Activated CD8-positive, alpha-beta T cell treated with anti-CD3 and anti-CD28 coated beads for 36 hours (primary cell): ENCODE measurements at places on chromosomes 7 and 10. TPM values are rescaled to one million over a fixed set of nuclear protein-coding genes. Genes with fewer than 3 reads are reported as not detected.

- no peak overlapping the region for H3K4me3 ChIP-seq
- no peaks in the 10 kb centered on the region for H3K36me3 ChIP-seq
- DNase-seq, result no peak
- H3K27ac ChIP-seq, result no peak overlapping the region
Observed at GRCh38 chr7:77434570-77435275, 18.6 kb upstream of the GSAP start.

- no peak overlapping the region for H3K4me3 ChIP-seq
Observed at GRCh38 chr7:1667566-1668395, 2.3 kb upstream of the ELFN1 start.

DNA sequence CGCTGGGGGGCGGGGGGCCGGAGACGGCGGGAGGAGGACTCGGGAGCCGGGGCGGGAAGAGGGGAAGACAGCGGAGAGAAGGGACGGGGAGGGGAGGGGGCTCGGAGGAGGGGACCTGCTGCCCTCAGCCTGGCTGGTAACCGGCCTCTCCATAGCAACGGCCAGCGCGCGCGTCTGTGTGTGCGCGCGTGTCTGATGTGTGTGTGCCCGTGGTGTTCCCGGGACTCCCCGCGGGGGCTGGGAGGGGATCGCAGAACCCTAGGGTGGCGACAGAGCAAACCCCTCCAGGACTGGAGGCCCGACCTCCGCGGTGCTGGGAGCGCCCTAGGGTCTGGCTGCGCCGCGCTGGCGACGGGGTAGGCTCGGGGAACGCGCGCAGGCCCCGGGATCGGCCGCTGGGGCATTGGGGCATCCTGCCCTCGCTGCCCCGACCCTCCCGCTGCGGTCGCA, 356.3 kb downstream of the DNAJB6 start:
- H3K4me3 ChIP-seq, result no peak overlapping the region
- H3K27me3 ChIP-seq, result peaks cover 37% of the 10 kb centered on the region
- H3K4me1 ChIP-seq, result peaks cover 15% of the 10 kb centered on the region
- no peaks in the 10 kb centered on the region for H3K36me3 ChIP-seq

The IFIT1 gene
- 6.3 TPM for total RNA-seq

The ITPRID1 gene
- total RNA-seq, result not detected

The CUBN gene
- 0.38 TPM for total RNA-seq

GRCh38 chr7:134632052-134632451, 14.6 kb upstream of the BPGM start:
- H3K36me3 ChIP-seq, result no peaks in the 10 kb centered on the region
- no peak overlapping the region for H3K27ac ChIP-seq
- peaks cover 23% of the 10 kb centered on the region for H3K4me1 ChIP-seq
- no peak overlapping the region for H3K4me3 ChIP-seq
- no peak for DNase-seq

The PAPOLB gene
- total RNA-seq, result not detected

DNA sequence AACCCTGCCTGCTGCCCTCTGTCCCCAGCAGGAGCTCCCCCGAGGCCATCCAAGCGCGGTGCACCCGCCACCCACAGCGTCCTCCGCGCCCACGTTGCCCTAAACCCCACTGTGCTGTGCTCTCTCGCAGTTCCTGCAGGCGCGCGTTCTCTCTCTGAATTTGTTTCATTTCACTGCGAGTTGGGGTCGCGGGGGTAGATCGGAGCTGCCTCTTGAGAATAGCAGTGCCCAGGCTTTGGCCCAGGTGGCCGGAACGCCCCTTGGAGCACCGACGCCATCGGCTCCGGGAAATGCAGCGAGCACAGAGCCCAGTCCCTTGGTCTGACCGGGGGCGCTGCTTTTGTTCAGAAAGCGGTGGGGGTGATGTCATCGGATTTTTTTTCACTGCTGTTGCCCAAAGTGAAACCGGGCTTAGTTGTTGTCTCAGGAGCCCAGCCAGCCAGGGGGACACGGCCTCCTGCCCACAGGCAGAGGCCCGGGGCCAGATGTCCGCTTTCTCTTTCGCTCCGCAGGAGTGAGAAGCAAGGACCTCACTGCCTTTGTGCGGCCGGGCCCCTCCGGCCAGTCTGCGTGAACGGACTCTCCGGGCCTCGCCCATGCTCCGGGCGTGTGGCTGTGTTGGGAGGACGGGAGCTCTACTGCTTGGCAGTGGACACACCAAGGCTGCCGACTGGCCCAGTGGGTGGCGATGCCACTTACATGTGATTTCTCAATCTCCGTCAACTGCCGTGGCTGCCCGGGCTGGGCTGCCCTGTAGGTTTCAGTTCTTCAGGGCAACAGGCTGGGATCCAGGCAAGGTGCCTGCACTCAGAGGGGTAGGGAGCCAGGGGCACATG, 43.1 kb downstream of the FOXK1 start:
- peaks cover 57% of the 10 kb centered on the region for H3K4me1 ChIP-seq
- peak overlapping the region; percentile 74 for H3K4me3 ChIP-seq
- H3K27me3 ChIP-seq, result no peaks in the 10 kb centered on the region
- peaks cover 4% of the 10 kb centered on the region for H3K36me3 ChIP-seq
- H3K27ac ChIP-seq, result peak overlapping the region; percentile 88
- DNase-seq, result peak; percentile 87

- H3K4me3 ChIP-seq, result no peak overlapping the region
- DNase-seq, result no peak
- H3K27ac ChIP-seq, result no peak overlapping the region
Observed at GRCh38 chr7:33774762-33775523, 130.4 kb upstream of the BMPER start.

- H3K36me3 ChIP-seq, result no peaks in the 10 kb centered on the region
- no peak for DNase-seq
- peaks cover 4% of the 10 kb centered on the region for H3K4me1 ChIP-seq
- no peak overlapping the region for H3K27ac ChIP-seq
Observed at GRCh38 chr7:104921596-104921995, 92.4 kb upstream of the KMT2E start.

DNA sequence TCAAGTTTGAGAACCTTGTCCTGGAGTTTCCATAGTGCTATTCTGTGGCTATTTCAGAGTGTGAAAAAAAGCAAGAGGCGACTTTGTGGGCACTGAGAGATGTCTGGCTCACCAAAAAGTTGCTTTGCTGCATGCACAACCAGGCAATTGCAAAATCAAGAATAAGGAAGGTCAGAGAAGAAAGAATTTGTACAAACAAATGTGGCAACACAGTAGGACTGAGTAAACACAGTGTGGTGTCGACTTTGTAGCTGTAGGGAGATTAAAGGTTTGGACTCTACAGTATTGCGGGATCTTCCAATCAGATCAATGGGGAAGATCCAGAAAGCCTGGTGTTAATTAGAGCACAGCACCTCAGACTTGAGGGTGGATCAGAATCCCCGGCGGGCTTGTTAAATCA, 88.1 kb upstream of the PLPP4 start:
- no peak overlapping the region for H3K27ac ChIP-seq
- H3K4me3 ChIP-seq, result no peak overlapping the region
- no peaks in the 10 kb centered on the region for H3K36me3 ChIP-seq
- no peak for DNase-seq

DNA sequence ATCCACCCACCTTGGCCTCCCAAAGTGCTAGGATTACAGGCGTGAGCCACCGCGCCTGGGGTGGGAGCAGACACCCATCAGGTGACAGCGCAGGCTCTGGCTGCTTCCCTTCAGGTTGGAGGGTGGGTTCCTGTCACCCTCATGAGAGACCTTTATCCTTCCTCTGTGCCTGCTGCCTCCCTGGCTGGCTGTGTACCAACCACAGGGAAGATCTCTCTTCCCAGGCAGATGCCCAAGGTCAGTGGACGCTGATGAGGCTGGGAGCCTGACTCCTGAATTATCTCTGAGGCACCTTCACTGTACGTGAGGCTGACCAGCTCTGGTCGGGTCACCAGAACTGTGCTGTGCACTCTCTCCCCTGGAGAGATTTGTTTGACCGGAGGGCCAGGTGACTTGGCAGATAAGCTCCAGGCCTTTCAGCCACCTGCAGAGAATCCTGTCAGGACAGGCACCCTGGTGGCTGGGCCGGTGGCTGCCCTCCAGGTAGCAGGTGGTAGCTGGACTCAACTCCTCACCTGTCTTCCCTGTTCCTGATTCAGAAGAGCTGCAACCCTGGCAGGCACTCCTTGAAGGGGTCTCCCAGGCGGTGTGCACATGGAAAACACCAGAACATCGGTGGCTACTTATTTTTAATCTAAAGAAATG, 251.9 kb downstream of the GLRX3 start:
- no peak for DNase-seq
- H3K4me3 ChIP-seq, result no peak overlapping the region
- H3K4me1 ChIP-seq, result no peaks in the 10 kb centered on the region
- peaks cover 2% of the 10 kb centered on the region for H3K27me3 ChIP-seq

The AGAP6 gene
- 15.1 TPM for total RNA-seq

DNA sequence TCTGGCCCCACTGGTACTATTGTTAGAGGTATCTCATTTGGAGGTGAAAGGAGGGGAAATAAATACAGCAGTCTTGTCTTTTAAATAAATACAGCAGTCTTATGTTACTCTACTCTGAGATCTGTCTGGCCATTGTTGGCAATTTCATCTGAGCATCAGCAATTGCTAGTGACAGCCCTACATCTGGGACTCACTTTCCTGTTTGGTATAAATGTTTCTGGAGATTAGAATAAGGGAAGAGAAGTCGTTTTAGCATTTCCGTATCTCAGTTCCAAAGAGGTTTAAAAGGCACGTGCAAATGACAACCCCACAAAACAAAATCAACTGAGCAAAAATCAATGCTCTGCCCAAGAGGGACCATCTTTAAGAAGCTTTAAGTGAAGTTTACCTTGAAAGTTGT, 18.1 kb upstream of the CNNM2 start:
- H3K4me1 ChIP-seq, result no peaks in the 10 kb centered on the region
- no peak overlapping the region for H3K27ac ChIP-seq

DNA sequence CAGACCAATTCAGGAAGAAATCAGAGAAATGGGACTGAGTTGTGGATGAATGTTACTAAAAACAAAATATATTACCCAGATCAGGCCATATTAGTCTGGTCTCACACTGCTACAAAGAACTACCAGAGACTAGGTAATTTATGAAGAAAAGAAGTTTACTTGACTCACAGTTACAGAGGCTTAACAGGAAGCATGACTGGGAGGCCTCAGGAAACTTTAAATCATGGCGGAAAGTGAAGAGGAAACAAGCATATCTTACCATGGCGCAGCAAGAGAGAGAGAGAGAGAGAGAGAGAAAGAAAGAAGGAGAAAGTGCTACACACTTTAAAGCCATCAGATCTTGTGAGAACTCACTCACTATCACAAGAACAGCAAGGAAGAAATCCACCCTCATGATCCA, 636.8 kb upstream of the GRM3 start:
- H3K27me3 ChIP-seq, result no peaks in the 10 kb centered on the region
- H3K4me3 ChIP-seq, result no peak overlapping the region
- H3K36me3 ChIP-seq, result no peaks in the 10 kb centered on the region
- no peak overlapping the region for H3K27ac ChIP-seq
- DNase-seq, result no peak
- no peaks in the 10 kb centered on the region for H3K4me1 ChIP-seq

GRCh38 chr7:128833148-128833945, 3.1 kb downstream of the FLNC start:
- no peak overlapping the region for H3K27ac ChIP-seq
- no peaks in the 10 kb centered on the region for H3K36me3 ChIP-seq
- H3K4me3 ChIP-seq, result no peak overlapping the region
- H3K4me1 ChIP-seq, result peaks cover 15% of the 10 kb centered on the region
- peaks cover 25% of the 10 kb centered on the region for H3K27me3 ChIP-seq

GRCh38 chr10:6465437-6465836, 114.6 kb downstream of the PRKCQ start:
- no peaks in the 10 kb centered on the region for H3K27me3 ChIP-seq
- H3K27ac ChIP-seq, result peak overlapping the region; percentile 74
- DNase-seq, result no peak
- H3K4me3 ChIP-seq, result no peak overlapping the region

The CREB3L2 gene
- 21.0 TPM for total RNA-seq

DNA sequence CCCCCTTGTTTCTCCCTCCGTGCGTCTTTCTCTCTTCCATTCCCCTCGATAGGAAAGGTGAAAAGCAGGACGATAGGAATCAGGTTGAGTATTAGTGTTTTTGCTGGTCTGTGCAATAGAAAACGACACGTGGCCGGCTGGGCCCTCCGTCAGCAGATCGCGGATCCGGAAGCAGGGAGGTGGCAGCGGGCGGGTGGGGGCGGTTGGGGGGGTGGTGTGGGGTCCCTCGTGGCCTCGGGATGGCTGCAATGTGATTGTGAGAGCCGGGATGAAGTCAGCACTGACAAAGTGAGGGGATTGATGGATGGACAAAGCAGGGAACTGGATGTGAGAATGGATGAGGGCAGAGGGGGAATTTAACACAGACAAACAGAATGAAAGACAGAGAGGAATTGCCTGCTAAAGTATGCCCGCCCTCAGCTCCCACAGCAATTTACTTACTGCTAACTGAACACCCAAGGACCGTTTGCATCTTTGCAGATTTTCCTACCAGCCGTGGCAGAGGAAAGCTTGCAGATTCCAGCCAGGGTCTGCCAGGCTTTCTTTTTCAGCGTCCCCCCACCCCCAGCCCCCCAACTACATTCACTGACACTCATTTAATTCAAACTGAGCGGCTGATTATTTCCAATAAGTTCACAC, 280.9 kb downstream of the LRMDA start:
- H3K36me3 ChIP-seq, result no peaks in the 10 kb centered on the region
- peaks cover 26% of the 10 kb centered on the region for H3K27me3 ChIP-seq
- H3K4me3 ChIP-seq, result no peak overlapping the region
- no peak overlapping the region for H3K27ac ChIP-seq

The SPDYE8 gene
- not detected for total RNA-seq

- DNase-seq, result no peak
- no peak overlapping the region for H3K27ac ChIP-seq
- H3K27me3 ChIP-seq, result peaks cover 1% of the 10 kb centered on the region
- H3K4me1 ChIP-seq, result no peaks in the 10 kb centered on the region
Observed at GRCh38 chr10:126016156-126016805, 119.9 kb downstream of the FANK1 start.
